ENCODE measurements at places on chromosomes 16 and 17.

GRCh38 chr17:7318121-7318860 is 3.1 kb upstream of the GPS2 start:
- DNase-seq, result no peak

- no peak for DNase-seq
These were observed 14.9 kb downstream of the NAGPA start for GRCh38 chr16:5018793-5019192.

- no peak for DNase-seq
These were observed 8.5 kb upstream of the ZC3H7A start for GRCh38 chr16:11805556-11805955.

GRCh38 chr17:28717578-28718332 is at the start of gene RAB34:
Gene RAB34 (minus strand): TSS chr17:28717868. CDS start chr17:28717266, 602 bp downstream.
- DNase-seq, result peak; percentile 79

- no peak for DNase-seq
These were observed 55.8 kb downstream of the MYH13 start for GRCh38 chr17:10316801-10317542.
